Fibroblast of villous mesenchyme (primary cell): ENCODE measurements at places on chromosomes 7 and 10. TPM values are rescaled to one million over a fixed set of nuclear protein-coding genes. Genes with fewer than 3 reads are reported as not detected.

MET gene
- total RNA-seq = 23.8 and 48.8 TPM in 2 replicates

ACBD7 gene
- total RNA-seq = 0.97 and 1.3 TPM in 2 replicates

SUN1 gene
- 73.4 and 85.4 TPM in 2 replicates for total RNA-seq

ANXA8L1 gene
- 4.3 and 9.0 TPM in 2 replicates for total RNA-seq

APBB1IP gene
- 3.2 and 4.3 TPM in 2 replicates for total RNA-seq

NEUROG3 gene
- not detected in 2 replicates for total RNA-seq

IFIT1 gene
- 32.9 and 70.8 TPM in 2 replicates for total RNA-seq

GPR37 gene
- 5.6 and 8.7 TPM in 2 replicates for total RNA-seq

SH2D4B gene
- under 0.01 TPM in 1 of 2 replicates, not detected in the other for total RNA-seq

RAMP3 gene
- total RNA-seq = not detected in 2 replicates

GRCh38 chr10:132471125-132471451, 66.5 kb upstream of the INPP5A start:
- DNase-seq = no peak

DNA sequence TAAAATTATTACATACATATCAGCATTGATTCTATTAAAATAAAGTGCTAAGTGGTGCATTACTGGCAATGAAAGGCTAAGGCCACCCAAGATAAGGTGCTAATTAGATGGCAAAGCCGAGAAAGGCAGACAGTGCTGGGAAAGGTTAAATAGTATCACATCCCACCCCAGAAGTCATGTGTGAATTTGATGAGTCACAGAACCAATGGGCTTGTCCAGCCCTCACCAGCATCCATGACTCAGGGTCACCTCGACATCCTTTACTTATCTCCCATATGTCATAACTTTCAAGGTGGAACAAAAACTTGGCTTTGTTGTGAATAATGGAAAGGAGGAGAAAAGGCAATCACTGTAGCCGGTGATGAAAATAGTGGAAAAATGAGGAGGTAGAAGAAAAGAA, 459.1 kb downstream of the PLXNA4 start:
- peak; percentile 11 for DNase-seq

DNA sequence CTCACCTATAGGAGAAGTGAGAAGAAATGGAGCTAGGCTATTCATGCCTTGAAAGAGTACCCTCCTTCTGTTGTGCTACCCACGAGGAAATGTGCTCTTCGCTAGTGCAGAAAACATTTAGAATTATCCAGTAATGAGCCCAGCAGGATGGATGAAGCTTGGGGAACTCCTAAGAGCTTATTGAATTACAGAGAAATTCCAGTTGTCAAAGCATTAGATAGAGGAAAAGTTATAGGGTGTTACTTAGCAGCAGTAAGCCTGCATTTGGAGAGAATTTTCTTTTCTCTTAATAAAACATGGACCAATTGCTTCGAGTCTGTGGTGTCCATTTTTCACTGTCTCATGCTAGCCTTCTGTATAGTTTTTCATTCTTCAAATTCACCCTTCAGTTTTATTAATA, 5.0 kb downstream of the R3HCC1L start:
- DNase-seq = no peak

GRCh38 chr7:133423618-133424017, 170.7 kb downstream of the EXOC4 start:
- no peak for DNase-seq

DNA sequence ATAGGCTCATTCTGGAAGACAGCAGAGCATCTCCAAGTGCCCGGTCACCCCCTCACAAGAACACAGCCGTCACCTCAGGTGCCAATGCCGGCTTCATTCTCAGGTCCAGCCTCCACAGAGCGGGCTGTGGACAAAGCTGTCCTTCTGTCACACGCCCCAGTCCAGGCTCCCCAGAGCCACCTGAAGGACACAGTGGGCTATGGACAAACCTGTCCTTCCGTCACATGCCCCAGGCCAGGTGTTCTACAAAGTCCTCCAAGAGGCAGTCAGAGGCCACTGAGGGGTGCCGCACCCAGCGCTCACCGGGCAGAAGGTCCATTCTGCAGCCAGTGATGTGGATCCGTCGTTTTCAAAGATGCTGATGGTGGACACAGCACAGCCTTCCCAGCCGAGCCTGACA, 173.2 kb upstream of the PPP2R2D start:
- DNase-seq = no peak

DNA sequence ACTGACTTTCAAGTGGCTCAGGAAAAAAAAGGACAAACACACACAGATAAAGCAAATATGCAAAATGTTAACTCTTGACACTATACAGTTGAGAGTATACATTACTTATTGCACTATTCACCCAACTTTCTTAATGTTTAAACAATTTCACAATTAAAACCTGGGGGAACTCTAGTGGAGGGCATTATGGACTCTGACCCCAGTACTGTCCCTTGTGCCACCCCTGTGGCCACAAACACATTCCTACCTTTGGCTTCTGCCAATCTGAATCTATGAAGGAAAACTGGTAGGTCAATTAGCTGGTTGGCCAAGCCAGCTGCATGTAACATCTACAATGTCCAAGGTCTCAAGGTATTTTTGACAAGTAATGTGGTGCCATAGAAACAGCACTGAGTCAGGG, 7.5 kb upstream of the FGFR2 start:
- no peak for DNase-seq

- no peak for DNase-seq
These were observed 17.2 kb downstream of the PANK1 start for GRCh38 chr10:89627830-89628229.

DNA sequence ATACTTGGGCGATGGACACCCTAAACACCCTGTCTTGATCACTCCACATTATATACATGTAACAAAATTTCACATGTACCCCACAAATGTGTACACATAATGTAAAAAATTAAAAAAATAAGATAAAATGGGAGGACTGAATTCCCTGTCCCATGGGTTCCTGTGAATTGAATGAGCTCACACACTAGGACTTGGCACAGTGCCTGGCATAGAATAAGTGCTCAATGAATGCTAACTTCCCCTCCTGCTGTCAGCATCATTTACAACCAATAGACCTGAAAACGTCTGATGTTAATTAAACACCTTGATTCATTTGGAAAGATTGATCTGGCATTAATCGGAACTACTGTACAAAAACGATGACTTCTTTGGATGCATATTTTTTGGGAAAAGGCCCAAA, 117.3 kb upstream of the ZNF438 start:
- DNase-seq = no peak

DNA sequence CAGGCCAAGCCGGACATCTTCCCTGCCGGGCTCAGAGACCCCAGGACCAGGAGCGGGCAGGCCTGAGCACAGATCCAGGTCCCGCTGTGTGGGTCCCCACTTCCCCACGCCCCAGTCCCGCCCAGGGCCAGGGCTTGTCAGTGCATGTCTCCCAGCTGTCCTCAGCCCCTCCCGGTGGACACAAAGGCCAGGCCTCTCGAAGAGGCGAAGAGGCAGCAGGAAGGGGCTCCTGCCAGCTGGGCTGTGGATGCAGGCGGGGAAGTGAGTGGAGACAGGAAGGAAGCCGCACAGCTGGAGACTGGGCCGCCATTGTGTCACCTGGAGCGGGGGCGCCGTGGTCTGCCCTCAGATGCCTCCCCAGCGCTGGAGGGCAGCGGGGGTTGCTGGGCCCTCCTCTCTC, 4.8 kb downstream of the GRIFIN start:
- no peak for DNase-seq

GRCh38 chr7:28277958-28278357, 97.4 kb upstream of the JAZF1 start:
- no peak for DNase-seq

DNA sequence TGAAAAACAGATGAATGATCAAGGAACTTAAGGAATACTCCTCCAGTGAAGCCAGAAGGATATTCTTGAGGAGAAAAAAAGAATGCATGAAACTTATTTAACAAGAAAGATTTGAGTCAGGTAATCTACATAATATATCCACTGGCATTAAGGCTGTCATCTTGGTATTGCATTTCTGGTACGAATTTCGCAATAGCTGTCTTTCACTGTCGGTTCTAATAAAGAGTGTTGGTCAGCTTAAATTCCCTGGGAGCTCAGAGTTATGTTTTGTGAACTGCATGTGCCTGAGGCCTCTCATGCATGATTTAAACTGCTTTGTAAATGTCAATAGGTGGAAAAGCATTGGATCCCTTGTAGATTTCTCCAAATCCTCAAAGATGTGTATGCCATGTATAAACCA, 565.3 kb upstream of the GALNT17 start:
- DNase-seq = no peak

DNA sequence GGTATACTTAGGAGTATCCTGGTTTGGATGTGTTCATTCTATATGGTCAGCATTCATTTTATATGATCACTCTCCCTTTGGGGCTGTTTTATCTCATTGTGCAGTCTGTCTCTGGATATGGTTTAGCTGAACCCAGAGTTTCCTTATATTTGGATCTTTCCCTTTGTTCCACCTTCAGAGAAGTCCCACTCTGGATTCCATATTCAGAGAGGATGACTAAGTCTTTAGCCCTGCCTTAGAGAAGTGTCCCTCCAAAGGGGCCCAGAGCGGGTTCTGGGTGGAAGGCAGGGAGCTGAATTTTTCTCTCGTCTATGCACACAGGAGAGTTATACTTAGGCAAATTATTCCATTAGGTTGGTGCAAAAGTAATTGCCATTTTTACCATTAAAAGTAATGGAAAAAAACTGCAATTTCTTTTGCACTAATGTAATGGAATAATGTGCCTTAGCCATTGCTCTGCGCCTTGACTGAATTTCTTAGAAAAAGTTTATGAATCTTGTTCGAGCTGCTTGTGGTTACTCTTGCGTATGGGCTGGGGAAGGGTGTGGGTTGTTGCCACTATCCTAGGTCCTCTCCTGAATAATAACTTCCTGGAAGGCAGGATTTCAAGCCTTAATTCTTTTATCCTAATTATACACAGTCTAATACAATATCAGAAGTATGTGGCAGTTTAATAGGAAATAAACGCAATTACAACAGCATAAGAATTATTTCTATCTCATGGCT, 74.2 kb upstream of the MTPN start:
- DNase-seq = no peak

- DNase-seq = no peak
These were observed 89.0 kb upstream of the PIP4K2A start for GRCh38 chr10:22803261-22803885.

DNA sequence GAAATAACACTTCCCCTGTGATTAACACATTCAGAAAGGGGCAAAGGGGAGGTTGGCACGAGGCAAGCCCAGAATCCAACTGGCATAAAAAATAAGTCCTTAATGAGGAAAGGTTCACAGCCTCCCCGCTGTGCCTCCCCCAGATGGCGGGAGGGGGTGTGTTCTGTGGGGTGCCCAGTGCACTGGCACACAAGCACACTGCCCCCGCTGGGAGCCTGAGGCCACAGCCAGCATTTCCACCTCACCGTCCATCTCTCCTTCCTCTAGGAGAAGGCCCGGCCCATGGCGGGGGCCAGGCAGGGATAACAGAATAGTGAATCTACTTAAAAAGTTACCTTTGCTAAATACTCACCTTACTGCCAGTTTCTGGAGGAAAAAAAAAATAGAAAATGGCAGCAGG, 43.2 kb downstream of the PRKAG2 start:
- DNase-seq = no peak

DNA sequence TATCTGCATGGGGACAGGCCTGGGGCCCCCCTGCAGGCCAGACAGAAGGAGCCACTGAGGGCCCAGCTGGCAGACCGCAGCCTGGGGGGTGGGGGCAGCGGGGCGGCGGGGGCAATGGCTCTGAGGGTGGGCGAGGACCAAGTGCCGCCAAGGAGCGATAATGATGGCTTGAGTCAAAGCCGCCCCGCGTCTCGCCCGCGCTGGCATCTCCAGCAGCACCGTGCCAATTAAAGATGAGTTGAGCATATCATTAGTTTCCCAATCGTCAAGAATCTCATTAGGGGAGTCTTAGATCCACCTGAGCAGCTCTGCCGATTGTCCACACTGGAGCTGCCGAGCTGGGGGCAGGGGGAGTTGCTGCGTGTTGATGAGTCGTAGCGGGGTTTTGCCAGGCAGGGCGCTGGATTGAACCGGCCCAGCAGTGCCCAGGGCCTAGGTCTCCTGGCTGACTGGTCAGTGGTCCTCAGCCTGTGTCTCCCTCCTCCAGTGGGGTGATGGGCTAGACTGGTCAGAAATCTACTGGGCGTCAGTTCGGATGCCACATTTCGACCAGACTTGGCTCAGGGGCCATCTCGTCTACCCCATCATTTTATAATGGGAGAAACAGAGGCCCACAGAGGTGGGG, 41.0 kb upstream of the PSMG3 start:
- no peak for DNase-seq

DNA sequence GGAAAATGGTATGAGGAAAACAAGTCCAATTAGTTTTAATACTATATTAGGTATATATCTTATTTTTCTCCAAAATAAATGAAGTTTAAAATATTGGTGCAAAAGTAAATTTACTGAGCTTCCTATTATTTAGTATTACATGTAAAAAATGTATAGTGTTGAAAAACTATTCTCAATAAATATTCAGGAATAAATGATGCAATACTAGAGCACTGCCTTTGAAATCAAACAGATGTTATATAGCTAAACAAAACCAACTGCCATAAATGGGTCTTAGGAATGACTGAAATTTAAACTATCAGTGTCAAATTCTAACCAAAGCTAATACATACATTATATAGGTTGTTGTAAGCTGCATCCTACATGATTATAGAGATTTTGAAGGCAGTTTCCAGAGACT, 1434.0 kb upstream of the LRRTM3 start:
- DNase-seq = no peak

GRCh38 chr7:140126435-140127034, 50.2 kb downstream of the KDM7A start:
- no peak for DNase-seq

DNA sequence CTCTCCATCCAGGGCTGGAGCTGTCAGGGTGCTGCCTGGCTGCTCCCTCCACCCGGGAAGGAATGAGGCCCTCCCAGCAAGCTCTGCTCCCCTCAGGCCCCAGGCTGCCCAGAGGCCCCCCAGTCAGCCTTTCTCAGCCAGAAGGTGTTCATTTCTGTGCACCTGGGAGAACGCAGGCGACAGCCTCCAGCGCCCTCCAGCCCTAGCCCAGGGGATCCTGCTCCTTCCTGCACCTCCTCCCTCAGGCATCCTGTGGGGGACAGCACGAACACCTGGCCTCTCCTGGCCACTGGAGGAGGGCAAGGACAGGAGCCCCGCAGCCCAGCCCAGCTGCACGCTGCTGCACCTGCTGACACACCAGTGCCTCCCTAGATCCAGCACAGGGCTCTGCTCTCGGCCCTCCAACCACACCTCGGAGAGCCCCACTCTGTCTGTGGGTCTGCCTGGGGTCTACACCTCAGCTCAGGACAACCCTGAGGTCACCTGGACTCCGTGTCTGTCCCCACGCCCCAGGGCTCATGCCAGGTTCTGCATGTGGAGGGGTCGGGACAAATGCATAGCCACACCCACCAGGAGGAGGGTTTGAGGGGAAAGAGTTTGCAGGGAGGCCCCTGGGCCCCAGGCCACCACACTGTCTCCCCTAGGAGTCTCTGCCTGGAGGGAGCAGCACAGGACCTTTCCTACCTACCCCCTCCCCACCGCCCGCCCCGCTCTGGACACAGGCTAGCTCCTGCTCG, 7.4 kb upstream of the PWWP2B start:
- no peak for DNase-seq

GRCh38 chr7:113454597-113455169, 336.3 kb upstream of the SMIM30 start:
- DNase-seq = no peak

GRCh38 chr7:57685418-57685817, 235.4 kb downstream of the ZNF716 start:
- no peak for DNase-seq
